ENCODE measurements at places on chromosomes 1 and 21.

- DNase-seq: no peak
Observed at GRCh38 chr1:224521904-224522734, 87.5 kb upstream of the WDR26 start.

GRCh38 chr1:21157054-21157453 is 19.6 kb downstream of the EIF4G3 start:
- no peak for DNase-seq

GRCh38 chr1:173355281-173356031 is 121.7 kb upstream of the PRDX6 start:
- DNase-seq: no peak

- peak; percentile 48 for DNase-seq
Observed at GRCh38 chr1:46302641-46303037, 777 bp downstream of the LRRC41 start.

- peak; percentile 64 for DNase-seq
Observed at GRCh38 chr1:201119206-201120197, 7.3 kb upstream of the CACNA1S start.

All from ELR (cell line).